ENCODE measurements at places on chromosomes 2 and 18.
A peak's percentile ranks its signal among the peaks of the same experiment; 100 is the strongest.

DNA sequence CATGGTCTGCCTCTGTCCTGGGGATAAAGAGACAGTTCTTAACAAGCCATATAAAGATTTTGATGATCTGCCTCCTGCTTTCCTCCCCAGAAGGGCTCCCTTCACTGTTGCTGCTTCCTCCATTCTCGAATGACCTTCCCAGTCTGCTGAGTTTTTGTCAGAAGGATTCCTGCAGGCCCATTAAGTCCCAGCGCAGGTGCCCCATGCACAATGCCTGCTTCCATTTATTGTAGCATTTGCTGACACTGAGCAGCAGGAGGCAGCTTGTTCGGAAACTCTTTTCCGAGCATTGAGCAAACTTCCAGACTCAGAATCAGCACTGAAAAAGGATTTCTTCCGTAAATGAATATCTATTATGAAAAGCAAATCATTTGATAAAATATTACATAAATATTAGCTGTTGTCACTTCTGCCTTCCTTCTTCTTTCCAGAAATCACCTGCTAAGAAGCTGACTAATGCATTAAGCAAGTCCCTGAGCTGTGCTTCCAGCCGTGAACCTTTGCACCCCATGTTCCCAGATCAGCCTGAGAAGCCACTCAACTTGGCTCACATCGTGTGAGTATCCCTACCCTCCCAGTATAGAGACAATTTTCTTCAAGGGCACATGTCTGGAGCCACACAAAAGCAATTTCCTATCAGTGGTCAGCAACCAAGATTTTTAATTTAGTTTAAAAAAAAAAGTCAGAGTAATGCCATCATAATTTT, 110.4 kb downstream of the DTNA start:
- DNase-seq: no peak

GRCh38 chr2:11411768-11412448, 54.1 kb downstream of the E2F6 start:
- DNase-seq: no peak

- DNase-seq: no peak
These were observed 259.1 kb downstream of the GALNT13 start for GRCh38 chr2:154130821-154131220.

- no peak for DNase-seq
These were observed 2.3 kb downstream of the AGBL5 start for GRCh38 chr2:27053776-27054175.

DNA sequence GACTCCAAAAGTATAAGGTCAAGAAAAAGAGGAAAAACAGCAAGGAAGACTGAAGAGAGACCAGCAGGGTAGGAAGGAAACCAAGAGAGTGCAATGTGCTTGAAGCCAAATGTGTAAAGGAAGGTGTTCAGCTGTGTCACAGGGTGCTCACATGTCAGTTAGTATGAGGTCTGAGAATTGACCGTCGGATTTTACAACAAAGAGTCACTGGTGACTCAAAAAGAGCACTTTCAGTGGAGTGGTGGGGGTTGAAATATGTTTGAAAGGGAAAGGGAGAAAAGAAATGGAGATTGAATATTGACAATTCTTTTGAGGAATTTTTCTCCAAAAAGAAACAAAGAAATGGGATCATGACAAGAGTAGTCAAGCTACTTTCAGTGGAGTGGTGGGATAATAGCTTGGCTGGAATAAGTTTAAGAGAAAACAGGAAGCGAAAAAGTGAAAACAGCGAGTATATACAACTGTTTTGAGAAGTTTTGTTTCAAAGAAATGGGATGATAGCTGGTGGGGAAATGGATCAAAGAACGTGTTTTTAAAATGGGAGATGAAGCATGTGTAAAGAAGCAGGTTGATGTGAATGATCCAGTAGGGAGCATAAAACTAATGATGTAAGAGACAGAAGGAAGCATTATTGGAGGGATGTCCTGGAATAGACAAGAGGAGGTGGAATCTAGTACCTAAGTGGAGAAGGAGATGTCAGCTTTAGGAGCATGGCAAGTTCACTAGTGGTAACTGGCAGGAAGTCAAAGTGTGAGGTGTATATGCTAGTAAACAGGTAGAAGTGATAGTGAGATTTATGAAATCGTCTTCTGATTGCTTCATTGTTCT, 3.6 kb upstream of the TSPYL6 start:
- DNase-seq: no peak

- DNase-seq: no peak
These were observed 143.4 kb downstream of the UBE2E3 start for GRCh38 chr2:181123798-181124231.

GRCh38 chr2:71872466-71873051, 275.1 kb downstream of the CYP26B1 start:
- no peak for DNase-seq

- no peak for DNase-seq
These were observed 34.2 kb downstream of the RAB10 start for GRCh38 chr2:26067980-26068507.

GRCh38 chr2:950080-950966, at the start of gene SNTG2:
Gene SNTG2, plus strand, starts transcription at chr2:950849. Its CDS starts 148 bp downstream, at chr2:950997.
- no peak for DNase-seq

DNA sequence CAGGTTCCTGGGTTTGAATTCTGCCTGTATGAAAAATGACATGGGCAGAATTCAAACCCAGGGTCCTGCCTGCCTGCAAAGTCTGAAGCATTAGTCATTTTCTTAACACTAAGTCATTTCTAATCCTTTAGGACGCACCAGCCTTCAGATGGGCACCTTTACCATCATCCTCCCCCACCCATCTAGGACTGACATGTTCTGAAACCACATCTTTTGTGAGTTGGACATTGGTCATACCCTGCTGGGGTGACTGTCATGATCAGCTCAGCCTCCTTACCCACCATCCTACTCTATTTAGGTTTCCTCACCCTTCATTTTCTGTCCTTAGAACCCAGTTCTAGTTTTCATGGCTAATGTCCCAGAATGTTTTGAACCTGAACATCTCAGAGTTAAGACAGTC, 104.9 kb downstream of the TRIB2 start:
- DNase-seq: no peak

GRCh38 chr2:238403632-238404405, 22.9 kb upstream of the ASB1 start:
- DNase-seq: no peak

DNA sequence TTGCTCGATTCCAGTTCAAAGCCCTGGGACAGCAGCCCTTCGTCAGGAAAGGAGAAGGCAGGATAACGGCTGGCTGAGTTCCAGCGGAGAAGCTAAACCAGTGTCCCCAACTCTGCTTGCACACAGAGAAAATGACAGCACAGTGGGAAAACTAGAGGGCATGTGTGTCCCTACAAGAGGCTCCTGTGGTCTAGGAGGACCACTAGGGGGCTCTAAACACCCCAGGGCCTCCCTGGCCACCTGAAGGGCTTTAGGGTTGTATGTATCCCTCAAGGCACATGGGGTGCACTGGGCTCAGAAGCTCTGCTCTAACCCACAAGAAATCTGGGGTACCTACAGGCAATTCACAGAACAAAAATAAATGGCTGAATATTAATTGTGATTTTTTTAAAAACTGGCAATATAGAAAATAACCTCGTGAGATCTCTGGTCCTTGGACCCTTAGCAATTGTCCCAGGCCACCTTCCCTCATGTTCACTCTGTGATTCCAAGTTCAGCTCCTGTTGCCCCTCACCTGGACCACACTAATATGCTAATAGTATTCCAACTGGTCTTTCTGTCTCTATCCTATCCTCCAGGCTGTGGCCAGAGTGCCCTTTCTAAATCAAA, 17.5 kb downstream of the STAT1 start:
- DNase-seq: no peak

- DNase-seq: no peak
These were observed 87.8 kb downstream of the CALCRL start for GRCh38 chr2:187360286-187360685.

- DNase-seq: peak; percentile 18
These were observed 8.6 kb downstream of the SH3BP4 start for GRCh38 chr2:234960175-234961088.

- no peak for DNase-seq
These were observed 69.9 kb downstream of the MRO start for GRCh38 chr18:50749945-50750344.

GRCh38 chr18:41703744-41704530, 251.1 kb upstream of the PIK3C3 start:
- no peak for DNase-seq

GRCh38 chr18:4063545-4063944, 391.6 kb downstream of the DLGAP1 start:
- no peak for DNase-seq

DNA sequence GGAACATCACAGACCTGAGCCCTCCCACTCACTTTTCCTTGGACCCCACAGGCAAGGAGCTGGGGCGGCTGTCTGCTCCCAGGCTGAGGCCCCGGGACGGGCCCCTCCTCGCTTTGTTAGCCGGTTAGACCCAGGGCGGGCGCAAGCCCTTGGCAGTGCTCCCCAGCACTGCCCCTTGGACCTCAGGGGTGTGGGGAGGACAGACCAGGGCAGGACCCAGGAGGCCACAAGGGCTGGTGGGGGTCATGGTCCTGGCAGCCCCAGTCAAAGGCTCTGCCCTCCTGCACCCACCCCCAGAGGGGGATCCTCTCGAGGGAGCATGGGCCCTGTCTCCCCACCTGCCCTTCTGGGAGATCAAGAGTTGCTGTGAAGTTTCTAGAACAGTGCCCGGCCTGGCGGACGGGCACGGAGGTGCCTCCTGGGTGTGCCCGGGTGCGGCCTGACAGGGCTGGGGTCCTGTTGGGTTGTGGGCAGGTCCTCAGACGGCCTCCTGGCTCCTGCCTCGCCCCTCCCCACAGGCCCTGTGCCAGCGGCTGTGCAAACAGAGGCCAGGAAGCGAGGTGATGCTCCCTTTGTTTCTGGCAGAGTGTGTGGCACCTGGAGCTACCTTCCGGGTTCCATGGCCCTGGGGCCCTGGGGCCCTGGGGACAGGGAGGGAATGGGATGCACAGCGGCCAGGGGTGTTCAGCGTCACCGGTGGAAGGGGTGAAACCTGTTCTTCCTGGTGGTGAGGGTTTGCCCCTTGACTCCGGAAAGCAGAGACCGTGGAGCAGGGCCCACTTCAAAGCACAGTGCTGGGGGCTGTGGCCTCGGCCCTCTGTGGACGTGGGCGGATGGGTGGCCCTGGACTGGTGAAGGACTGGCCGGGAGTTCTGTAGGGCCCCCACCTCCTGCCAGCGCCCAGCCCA, 2.9 kb upstream of the GAL3ST2 start:
- DNase-seq: no peak

- DNase-seq: no peak
These were observed 1495.2 kb upstream of the NXPH2 start for GRCh38 chr2:140275427-140275826.

DNA sequence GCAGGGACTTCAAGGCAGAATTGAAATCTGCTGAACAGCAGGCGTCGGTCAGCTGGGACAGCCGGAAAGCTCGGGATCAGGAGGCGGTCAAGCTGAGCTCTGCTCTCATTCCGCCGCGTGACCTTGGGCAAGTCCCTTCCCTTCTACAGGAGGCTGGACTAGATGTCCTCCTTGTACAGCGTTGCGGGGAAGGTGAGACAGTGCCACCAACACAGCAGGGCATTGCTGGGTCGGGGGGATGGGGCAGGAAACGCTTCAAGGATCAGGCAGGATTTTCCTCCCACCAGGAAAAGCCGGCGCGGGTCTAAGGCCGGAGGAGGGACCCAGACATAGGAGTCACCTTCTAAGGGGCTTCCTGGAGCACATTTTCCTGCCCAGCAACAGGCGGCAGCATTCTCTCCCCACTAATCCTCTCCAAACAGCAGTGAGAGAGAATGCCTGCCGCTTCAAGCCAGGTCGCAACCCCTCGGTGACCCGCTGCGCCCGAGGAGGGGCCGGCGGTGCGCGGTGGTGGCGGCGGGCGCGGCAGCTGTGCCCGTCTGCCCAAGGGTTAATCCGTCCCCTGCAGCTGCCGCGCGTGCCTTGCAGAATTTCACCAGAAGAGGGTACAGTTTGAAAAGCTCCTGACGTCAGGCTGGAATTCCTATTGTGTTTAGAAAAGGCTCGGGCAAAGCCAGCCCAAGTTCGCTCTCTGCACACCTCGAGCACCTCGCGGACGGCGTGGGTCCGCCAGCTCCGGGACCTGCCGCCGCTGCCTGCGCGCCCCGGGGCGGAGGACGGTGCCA, at the start of gene KCNF1:
TSS of gene KCNF1 (plus strand) at position 644 of the 785 bp plus-strand sequence. CDS start 493 bp downstream, outside the sequence.
- DNase-seq: no peak

DNA sequence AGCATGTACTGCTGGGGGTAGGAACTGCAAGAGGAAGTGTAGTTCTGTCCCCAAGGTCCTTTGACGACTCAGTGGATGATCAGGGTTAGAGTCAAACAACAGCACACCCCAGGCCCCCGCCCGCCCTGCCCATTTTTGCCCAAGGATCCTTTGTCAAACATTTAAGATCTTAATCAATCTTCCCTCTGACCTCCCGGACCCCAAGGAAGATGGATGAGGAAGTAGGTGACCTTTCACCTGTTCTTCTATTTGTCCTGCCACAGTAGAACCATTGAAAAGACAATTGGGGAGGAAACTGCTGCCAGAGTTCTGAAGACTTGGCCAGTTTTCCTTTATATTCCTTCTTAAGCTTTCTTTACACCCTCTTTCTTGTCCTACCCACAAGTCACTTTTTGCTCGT, 12.1 kb downstream of the EPHA4 start:
- no peak for DNase-seq

- no peak for DNase-seq
These were observed 939.9 kb upstream of the NXPH2 start for GRCh38 chr2:139720056-139720455.

DNA sequence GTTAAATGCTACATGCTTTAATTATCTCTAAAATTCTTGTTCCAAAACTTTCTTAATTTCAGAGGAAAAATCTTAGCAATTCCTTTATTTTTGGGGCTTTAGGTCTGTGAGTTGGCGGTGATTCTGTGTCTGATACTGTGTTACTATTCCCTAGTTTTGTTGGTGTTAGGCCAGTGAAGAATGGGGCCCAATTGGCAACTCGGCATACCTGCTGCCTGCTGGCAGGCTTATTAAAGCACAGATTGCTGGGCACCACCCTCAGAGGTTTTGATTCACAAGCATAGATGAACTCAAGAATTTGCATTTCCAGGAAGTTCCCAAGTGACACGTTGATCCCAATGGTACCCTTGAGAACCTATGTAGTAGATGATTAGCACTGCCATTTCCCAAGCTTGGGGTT, 101.6 kb downstream of the OSBPL6 start:
- no peak for DNase-seq

GRCh38 chr2:74873678-74874640, 40.0 kb downstream of the HK2 start:
- no peak for DNase-seq

GRCh38 chr2:176105078-176105729, 1.9 kb upstream of the HOXD11 start:
- DNase-seq: no peak

All from hypothalamus (tissue), 51 donors.